ENCODE measurements at places on chromosomes 2 and 18. TPM values are rescaled to one million over a fixed set of nuclear protein-coding genes. Genes with fewer than 3 reads are reported as not detected.

The RND3 gene
- total RNA-seq: 53.1 TPM

The FAM110C gene
- total RNA-seq: 0.28 TPM

The POTEI gene
- 0.51 TPM for total RNA-seq

GRCh38 chr2:68774569-68775271, 40.1 kb downstream of the ARHGAP25 start:
- DNase-seq: peak; percentile 93

GRCh38 chr2:55807900-55808299, 114.3 kb upstream of the PNPT1 start:
- DNase-seq: no peak

GRCh38 chr2:133411857-133412256, 156.4 kb downstream of the NCKAP5 start:
- DNase-seq: no peak
